NCI-H1417 treated with DMSO at 0.1 percent for 48 hours (cell line): ENCODE measurements at places on chromosomes 2 and 18.
A peak's percentile ranks its signal among the peaks of the same experiment; 100 is the strongest.

- no peak for DNase-seq
Measured at GRCh38 chr2:225165052-225165451, 122.8 kb upstream of the DOCK10 start.

- DNase-seq: no peak
Measured at GRCh38 chr2:189477756-189478155, 36.5 kb downstream of the WDR75 start.

GRCh38 chr18:71329114-71329513 lies 1040.3 kb downstream of the SOCS6 start:
- DNase-seq: no peak

DNA sequence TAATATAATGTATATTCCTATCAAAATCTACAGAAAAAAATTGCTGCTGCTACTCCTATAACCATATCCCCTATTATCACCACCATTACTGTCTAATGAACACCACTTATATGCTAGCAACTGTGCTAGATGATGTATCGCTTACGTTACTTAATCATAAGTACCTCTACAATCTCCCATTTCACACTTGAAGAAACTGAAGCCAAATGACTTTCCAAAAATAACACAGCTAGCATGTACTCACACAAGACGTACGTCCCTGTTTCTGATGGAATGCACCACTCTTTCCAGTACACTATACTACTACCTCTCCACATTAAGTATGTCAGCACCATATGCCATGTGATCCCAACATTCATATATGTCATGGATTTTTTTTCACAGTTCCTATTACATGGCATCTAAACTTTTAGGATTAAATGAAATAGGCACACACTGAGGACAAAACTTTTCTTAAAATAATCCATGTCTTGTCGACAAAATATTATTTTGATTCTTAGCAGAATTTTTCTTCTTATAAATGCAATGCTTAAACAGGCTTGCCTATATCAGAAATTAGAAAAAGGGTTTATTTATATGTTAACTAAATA lies 112.8 kb downstream of the NBAS start:
- DNase-seq: no peak

- DNase-seq: no peak
Measured at GRCh38 chr2:227479865-227480475, 8.0 kb downstream of the AGFG1 start.

GRCh38 chr18:44510390-44510789 lies 170.3 kb upstream of the SETBP1 start:
- DNase-seq: no peak

GRCh38 chr2:35585972-35586371 lies 769.6 kb upstream of the CRIM1 start:
- no peak for DNase-seq

- DNase-seq: no peak
Measured at GRCh38 chr2:155151945-155152344, 453.4 kb downstream of the KCNJ3 start.

DNA sequence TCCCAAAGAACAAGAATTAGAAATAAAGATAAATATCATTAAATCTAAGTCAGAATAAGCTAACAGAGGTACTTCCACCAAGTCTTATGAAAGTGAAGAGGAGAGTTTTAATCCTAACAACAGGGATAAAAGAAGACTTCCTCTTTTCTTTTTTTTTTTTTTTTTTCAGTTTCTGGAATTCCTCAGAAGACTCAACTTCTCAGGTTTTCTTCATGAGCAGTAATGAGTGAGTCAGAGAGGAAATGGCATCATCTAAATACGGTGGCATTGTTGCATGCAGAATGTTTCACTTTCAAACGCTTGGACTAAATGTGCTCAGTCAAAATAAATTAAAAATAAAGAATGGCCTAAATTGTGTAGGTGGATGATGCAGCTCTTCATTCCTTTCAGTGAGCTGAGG lies 45.6 kb upstream of the ARHGAP15 start:
- no peak for DNase-seq

DNA sequence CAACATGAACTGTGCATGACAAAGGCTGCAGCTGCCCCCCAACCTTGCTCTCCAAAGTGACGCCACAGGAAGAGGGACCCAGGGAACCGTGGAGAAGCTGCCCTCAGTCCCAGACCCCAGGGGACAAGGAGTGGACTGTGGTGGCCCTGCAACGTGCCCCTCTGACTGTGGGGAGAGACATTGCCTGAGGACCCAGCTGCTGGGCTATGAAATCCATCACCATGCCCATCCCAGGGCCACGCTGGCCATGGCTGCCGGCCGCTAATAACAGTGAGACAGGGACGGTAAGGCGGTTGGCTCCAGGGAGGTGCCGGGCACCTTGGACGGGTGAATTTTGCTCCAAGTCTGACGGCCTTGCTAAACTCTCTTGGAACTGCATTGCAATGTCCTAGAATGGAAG lies 211.3 kb upstream of the HDAC4 start:
- DNase-seq: no peak

DNA sequence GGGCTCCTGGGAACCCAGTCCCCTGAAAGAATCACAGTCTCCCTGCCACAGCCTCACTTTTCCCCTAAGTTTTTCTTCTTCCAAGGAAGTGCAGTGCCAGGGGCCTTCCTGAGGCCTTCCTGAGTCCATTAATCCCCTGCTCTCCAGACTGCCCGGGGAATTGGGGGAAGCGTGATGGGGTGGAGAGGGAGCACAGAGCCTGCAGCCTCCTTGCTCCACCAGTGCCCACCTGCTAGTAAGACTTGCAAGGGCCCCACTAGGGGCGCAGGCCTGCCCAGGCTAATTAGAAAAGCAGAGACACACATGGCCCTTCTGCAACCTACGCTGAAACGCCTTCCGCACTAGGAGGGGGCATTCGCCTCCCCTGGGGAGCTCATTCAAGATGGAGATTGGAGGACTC lies 110.6 kb downstream of the MRO start:
- DNase-seq: no peak

DNA sequence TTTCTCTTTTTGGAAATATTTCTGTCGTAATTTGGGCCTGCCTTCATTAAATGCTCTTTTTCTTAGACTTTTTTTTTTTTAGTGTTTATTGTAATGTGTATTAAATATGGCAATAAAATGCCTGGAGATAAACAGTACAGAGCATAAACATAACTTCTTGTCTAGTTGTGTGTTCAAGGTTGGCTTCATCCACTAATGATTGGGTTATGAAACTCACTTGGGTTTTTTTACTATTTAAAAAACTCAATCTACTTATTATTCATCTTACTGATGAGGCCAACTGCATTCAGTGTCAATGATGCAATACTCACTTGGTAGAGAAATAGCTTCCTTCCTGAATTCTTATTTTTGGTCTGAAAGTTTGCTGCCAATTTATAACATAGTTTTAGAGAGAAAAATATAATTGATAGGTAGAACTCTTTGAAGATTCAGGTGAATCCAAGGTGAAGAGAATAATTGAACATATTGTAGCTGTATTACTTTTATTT lies 144.2 kb upstream of the NABP1 start:
- no peak for DNase-seq

DNA sequence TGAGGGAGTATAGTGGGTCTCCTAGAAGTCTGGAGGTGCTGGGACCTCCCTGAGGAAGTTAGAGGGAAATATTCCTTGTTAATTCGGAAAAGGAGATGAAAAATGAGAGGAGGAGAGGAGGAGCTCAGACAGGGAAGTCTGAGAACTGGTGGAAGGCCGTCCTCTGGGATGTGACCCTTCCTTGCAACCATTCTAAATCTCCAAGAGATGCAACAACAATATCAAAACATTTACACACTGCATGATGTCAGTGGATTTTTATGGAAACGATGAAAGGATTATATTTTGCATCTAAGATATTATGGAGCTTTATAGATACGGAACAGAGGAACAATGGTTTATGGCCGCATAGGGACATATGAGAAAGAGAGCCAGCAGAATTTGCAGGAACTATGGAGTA lies 49.8 kb upstream of the COBLL1 start:
- no peak for DNase-seq

- DNase-seq: no peak
Measured at GRCh38 chr2:199325881-199326280, 131.9 kb downstream of the SATB2 start.

DNA sequence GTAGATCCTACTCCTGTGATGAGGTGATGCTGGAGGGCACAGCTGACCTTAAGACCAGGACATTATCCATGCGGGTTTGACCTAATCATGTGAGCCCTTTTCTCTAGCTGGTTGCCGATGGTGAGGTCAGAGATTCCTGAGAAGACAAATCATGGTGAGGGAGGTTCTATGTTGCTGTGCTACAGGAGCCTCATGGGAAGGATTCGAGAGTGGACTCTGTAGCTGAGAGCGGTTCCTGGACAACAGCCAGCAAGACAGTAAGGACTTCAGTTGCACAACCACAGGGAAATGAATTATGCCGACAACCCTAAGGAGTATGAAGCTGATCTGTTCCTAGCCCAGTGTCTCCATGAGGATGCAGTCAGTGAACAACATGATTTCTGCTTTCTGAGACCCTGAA lies 80.4 kb downstream of the EPB41L3 start:
- no peak for DNase-seq

DNA sequence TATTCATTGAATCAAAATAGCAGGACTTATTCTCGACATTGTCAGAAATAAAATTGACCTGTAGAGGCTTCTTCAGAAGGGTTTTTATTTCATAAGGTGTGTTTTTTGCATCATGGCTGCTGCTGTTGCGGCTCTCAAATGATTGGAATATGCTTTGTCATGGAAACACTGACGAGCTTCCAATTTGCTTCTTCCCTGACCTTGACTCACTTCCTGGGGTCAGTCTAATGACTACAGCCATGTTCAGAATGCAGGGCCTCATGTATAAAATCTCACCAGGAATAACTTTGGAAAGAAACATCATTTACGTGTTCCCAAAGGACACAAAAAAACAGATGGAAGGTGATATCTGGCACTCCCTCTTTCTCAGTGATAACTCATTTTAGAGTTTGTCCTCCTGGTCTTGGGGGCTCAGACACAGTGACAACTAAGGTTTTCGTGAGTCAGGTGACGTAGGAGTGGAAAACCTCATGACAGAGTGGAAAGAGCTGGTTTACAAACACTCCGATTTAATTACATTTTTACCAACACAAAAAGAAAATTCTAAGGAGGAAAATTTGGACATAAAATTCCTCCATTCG lies 467.0 kb upstream of the RAB12 start:
- DNase-seq: no peak

- no peak for DNase-seq
Measured at GRCh38 chr18:10011061-10011460, 97.2 kb downstream of the VAPA start.

GRCh38 chr2:169999054-169999453 lies 171.8 kb downstream of the UBR3 start:
- no peak for DNase-seq

GRCh38 chr18:12491611-12492435 lies 84.1 kb downstream of the PRELID3A start:
- DNase-seq: no peak

DNA sequence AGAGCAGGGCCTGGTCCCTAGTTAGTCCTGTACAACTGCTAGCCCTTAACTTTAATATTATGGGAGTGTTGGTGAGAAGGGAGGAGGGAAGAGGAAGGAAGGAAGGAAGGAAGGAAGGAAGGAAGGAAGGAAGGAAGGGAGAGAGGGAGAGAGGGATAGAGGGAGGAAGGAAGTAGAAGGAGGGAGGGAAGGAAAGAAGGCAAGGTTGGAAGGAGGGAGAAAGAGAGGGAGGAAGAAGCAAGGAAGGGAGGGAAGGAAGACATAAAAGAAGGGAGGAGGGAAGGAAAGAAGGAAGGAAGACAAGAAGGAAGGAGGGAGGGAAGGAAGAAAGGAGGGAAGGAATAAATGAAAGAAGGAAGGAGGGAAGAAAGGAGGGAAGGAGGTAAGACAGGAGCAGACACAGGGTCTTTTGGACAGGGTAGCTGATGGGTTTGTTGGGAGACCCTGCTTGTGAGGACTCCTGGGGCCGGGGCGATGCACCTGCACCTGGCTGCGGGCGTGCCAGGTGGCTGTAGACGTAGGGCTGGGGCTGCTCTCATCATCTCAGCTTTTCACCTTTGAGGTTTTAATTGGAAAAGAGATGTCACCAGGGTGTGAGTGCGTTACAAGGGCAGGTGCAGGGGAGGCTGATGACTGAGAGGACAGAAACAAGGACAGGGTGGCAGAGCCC lies 5.9 kb upstream of the POMC start:
- no peak for DNase-seq

DNA sequence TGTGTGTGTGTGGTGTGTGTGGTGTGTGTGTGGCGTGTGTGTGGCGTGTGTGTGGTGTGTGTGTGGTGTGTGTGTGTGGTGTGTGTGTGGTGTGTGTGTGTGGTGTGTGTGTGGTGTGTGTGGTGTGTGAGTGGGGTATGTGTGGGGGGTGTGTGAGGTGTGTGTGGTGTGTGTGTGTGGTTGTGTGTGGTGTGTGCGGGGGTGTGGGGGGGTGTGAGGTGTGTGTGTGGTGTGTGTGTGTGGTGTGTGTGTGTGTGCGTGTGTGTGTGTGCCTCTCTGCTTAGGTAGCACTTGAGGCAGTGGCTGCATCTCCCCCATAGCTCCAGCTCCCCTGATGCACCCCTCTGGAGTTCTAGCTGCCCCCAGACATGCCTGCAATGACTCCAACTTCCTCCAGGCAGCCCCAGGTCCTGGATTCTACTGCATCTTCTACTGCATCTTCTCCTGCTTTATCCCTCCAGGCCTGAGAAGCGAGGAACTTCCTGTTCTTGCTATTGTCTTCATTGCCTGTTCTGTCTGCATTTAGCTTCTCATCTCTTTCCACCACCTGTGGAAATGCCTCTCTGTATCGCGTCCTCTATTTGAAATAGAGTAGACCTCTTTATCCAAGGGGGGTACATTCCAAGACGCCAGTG lies 22.2 kb upstream of the MLPH start:
- DNase-seq: no peak

DNA sequence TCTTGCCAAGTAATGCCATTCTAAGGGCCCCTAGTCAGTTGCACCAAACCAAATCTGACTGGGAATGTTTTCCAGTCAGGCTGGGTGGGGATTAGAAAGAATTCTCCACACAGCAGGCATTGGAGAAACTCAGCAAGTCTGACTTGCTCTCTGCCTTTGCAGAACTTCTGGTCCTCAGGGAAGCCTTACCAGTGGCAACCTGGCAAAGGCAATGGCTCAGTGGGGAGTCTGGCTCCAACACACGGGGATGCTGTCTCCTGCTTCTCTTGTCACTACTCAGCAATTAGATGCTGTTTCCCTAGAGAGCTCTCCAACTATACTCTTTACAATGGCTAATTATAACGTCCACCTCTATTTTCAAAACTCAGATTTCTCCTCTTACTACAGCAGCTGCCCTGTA lies 810.7 kb downstream of the LRRTM4 start:
- peak; percentile 94 for DNase-seq

DNA sequence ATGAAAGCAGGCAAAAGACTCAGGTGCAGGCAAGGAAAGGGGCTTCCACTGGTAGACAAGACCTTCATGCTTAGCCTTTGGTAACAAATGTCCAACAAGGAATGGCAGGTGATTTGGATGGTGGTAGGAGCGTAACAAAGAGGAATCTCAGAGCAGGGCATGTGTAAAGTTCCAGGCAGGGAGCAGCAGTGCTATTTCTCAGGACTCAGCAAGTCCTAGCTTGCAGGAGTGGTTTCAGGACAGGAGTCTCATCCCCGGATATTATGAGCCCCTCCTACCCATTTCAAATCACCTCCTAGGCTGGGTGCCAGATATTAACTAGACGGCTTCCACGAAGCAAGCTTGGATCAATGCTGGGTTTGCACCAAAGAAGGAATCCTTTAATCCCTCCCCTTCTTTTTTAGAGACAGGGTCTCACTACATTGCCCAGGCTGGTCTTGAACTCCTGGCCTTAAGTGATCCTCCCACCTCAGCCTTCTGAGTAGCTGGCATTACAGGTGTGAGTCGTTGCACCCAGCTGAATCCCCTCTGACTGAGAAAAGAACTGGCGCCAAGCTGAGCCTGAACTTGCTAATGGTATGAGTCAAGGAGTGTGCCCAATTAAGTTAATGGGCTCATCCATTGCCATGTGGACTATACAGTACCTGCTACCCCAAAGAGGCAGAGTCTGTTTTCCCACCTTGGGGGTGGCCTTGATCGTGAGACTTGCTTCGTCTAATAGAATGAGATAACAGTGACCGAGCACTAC lies 190.3 kb downstream of the ARL4C start:
- DNase-seq: no peak
